ENCODE measurements at places on chromosomes 6 and 20. TPM values are rescaled to one million over a fixed set of nuclear protein-coding genes. Genes with fewer than 3 reads are reported as not detected.

DNA sequence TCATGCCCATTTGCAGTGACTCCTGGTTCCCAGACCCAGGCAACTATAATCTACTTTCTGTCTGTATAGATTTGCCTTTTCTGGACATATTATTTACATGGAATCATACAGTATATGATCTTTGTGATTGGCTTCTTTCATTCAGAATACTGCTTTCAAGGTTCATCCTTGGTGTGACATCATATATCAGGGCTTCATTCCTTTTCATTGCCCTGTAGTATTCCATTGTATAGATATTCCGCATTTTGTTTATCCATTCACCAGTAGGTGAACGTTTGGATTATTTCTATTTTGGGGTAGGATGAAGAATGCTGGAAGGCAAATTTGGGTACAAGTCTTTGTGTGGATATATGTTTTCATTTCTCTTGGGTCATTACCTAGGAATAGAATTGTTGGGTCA is 36.1 kb downstream of the PPP1R16B start:
- peaks cover 89% of the 10 kb centered on the region for H3K4me1 ChIP-seq
- no peak for DNase-seq
- H3K27me3 ChIP-seq = no peaks in the 10 kb centered on the region

- H3K36me3 ChIP-seq = no peaks in the 10 kb centered on the region
- H3K4me3 ChIP-seq = no peak overlapping the region
- no peak for DNase-seq
- no peak overlapping the region for H3K27ac ChIP-seq
Observed at GRCh38 chr6:112786801-112787200, 439.7 kb downstream of the RFPL4B start.

DNA sequence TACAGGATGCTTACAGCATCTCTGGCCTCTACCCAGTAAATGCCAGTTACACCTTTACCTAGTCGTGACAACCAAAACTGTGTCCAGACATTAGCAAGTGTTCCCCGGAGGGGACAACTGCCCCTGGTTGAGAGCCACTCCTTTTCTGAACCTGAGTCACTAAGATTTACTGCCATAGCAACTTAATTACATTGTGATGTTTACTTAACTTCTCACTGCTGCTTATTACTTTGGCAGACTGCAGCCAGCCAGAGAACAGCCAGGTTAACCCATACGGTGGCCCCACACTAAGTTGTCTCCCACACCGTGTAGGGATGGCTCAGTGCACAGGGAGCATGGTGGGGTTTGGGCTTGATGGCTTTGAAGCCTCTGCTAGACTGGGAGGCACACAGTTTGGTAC is 204.7 kb upstream of the SULF2 start:
- DNase-seq = no peak
- no peaks in the 10 kb centered on the region for H3K36me3 ChIP-seq
- no peak overlapping the region for H3K4me3 ChIP-seq
- H3K27ac ChIP-seq = no peak overlapping the region

DNA sequence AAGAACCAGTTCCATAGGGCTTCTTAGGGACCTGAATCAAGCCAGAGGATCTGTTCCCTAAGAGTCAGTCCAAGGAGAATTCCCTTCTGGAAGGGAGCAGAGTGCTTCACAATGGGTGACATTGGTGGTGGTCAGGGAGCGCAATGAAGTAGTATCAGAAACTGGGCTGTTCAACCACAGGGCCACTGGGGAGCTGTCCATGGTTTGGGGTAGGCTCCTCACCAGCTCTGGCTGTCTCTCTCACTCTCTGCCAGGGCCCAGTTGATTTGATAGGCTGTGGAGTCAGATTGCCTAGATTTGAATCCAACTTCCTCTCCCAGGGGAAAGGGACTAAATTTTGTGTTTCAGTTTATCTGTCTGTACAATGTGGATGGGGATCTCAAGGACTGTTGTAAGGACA is 36.7 kb upstream of the CHD6 start:
- peaks cover 16% of the 10 kb centered on the region for H3K27me3 ChIP-seq
- peaks cover 10% of the 10 kb centered on the region for H3K4me1 ChIP-seq
- H3K27ac ChIP-seq = no peak overlapping the region
- H3K4me3 ChIP-seq = no peak overlapping the region
- no peaks in the 10 kb centered on the region for H3K36me3 ChIP-seq

DNA sequence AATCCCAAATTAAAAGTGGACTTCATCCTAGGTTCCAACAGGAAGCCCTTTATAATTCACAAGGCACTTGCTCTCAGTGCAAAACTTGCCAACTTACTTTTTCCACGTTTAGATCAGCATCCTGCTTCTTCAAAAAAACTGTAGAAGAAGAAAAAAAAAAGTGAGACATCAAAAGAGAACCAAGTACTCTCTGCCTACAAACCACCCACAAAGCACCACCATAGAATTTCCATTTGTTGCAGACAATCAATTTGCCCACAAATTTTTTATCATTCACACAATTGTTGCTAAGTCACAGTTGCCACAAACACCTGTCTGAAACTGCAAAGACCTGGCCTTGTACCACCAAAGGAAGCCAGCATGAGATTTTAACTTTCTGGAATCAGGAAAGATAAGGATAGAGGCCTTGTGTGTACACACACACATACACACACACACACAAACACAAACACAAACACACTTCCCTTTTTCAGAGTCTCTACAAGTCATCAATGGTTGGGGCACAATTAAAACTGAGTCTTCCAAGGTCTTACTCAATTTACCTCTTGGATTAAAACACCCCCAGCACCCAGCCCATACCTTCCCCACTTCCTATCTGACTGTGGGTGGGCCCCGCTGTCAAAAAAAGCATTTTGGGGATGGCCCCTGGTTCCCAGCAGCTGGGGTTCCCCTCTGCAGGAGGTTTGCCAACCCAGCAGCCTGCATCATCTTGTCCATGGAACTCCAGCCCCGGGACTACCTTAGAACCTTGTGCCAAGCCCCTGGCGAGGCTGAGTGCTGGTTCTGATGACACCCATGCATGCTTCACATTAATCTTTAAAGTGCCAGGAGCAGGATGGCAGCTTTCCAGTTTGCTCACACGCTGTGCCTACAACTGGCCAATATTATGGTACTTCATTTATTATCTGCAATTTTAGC is 26.5 kb downstream of the FYN start:
- H3K36me3 ChIP-seq = no peaks in the 10 kb centered on the region
- no peak overlapping the region for H3K27ac ChIP-seq
- H3K27me3 ChIP-seq = no peaks in the 10 kb centered on the region
- DNase-seq = no peak

DNA sequence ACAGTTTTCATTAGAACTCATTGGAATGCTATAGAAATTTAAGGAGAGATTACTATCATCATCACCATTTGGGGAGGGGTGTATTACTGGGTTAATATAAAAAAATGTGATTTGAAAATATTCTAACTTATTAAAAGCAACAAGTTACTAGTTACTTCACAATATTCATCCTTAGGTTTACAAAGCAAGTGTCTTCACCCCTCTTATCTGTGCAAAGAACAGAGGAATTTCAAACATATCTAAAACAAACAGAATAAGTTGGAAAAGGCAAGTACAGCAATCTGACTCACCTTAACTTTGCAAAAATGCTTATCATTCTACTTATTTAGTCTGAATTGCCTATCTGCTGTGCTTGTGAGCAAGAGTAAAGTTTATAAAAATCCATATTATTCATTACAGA is 32.9 kb downstream of the DCBLD1 start:
- H3K36me3 ChIP-seq = no peaks in the 10 kb centered on the region
- DNase-seq = no peak
- no peak overlapping the region for H3K4me3 ChIP-seq
- no peaks in the 10 kb centered on the region for H3K4me1 ChIP-seq
- no peak overlapping the region for H3K27ac ChIP-seq

DNA sequence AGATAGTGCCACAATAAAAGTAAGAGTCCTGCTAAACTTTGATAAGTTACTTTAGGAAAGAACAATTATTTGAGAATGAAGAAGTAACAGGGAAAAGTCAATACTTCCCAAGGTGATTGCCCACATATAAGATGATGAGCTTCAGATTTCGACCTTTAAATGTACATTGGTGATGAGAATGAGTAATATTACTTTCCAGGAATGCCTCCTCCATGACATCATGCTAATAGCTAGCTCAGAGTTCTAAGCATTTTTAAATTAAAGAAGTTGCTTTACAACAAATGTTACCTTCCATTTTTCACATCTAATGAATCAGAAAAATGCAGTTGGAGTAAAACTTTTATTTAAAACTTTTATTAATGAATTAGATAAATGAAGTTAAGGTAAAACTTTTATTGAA is 22.5 kb upstream of the OPN5 start:
- no peaks in the 10 kb centered on the region for H3K36me3 ChIP-seq
- no peak for DNase-seq
- H3K27ac ChIP-seq = no peak overlapping the region
- H3K4me1 ChIP-seq = no peaks in the 10 kb centered on the region
- H3K4me3 ChIP-seq = no peak overlapping the region

- H3K4me1 ChIP-seq = no peaks in the 10 kb centered on the region
- H3K27me3 ChIP-seq = no peaks in the 10 kb centered on the region
- no peak overlapping the region for H3K4me3 ChIP-seq
- H3K36me3 ChIP-seq = no peaks in the 10 kb centered on the region
- H3K27ac ChIP-seq = no peak overlapping the region
Observed at GRCh38 chr6:121835662-121836061, 400.2 kb downstream of the GJA1 start.

- DNase-seq = no peak
- H3K4me3 ChIP-seq = peak overlapping the region; percentile 20
- H3K36me3 ChIP-seq = peaks cover 64% of the 10 kb centered on the region
- no peaks in the 10 kb centered on the region for H3K27me3 ChIP-seq
Observed at GRCh38 chr20:13778827-13779226, 5.9 kb downstream of the ESF1 start.

GRCh38 chr6:130118236-130118635 is 99.9 kb downstream of the L3MBTL3 start:
- peaks cover 65% of the 10 kb centered on the region for H3K4me1 ChIP-seq
- H3K27me3 ChIP-seq = no peaks in the 10 kb centered on the region
- peak overlapping the region; percentile 22 for H3K4me3 ChIP-seq
- DNase-seq = no peak
- peaks cover 38% of the 10 kb centered on the region for H3K36me3 ChIP-seq

GRCh38 chr6:18211338-18211737 is 53.0 kb downstream of the DEK start:
- peaks cover 29% of the 10 kb centered on the region for H3K4me1 ChIP-seq
- no peak for DNase-seq
- no peak overlapping the region for H3K4me3 ChIP-seq
- peaks cover 60% of the 10 kb centered on the region for H3K36me3 ChIP-seq
- H3K27me3 ChIP-seq = no peaks in the 10 kb centered on the region

MEP1A gene
- total RNA-seq = not detected

QRSL1 gene
- 28.4 TPM for total RNA-seq

RSPO4 gene
- total RNA-seq = not detected

ENPP3 gene
- 0.07 TPM for total RNA-seq

NELFCD gene
- 97.2 TPM for total RNA-seq

PRDM13 gene
- total RNA-seq = 0.07 TPM

DSE gene
- total RNA-seq = 23.4 TPM

All from activated B cell treated with CpG ODN at 0.5 μM for 24 hours (primary cell).